ENCODE measurements at places on chromosomes 4 and X.

DNA sequence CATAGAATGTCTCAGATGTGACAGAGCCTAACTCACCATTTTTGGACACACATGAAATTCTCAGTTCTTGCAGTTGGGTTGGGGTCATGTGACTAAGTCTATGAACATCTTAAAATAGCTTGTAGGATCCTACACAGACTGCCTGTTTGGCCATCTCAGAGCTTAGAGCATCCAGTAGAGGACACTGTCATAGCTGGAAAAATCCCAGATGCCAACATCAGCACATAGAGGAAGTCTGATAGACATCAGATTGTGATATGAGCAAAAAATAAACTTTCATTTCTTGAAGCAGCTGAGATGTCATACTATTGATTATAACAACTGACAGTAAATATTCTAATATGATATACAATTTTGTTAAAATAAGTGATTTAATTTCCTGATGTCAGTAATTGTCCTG, 207.1 kb downstream of the TRAM1L1 start:
- DNase-seq = no peak

DNA sequence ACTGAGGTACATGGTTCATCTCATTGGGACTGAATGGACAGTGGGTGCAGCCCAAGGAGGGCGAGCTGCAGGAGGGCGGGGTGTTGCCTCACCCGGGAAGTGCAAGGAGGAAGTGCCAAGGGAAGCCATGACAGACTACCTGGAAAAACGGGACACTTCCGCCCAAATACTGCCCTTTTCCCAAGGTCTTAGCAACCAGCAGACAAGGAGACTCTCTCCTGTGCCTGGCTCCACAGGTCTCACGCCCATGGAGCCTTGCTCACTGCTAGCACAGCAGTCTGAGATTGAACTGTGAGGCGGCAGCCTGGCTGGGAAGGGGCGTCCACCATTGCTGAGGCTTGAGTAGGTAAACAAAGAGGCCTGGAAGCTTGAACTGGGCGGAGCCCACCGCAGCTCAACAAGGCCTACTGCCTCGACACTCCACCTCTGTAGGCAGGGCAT, 14.7 kb upstream of the USP53 start:
- DNase-seq = no peak

- no peak for DNase-seq
Measured at GRCh38 chrX:152988536-152989291, 5.2 kb downstream of the PNMA5 start.

- DNase-seq = no peak
Measured at GRCh38 chrX:30688641-30689040, 35.4 kb downstream of the GK start.

- DNase-seq = no peak
Measured at GRCh38 chrX:133913658-133914388, 71.6 kb downstream of the GPC3 start.

GRCh38 chr4:174554231-174554728, 32.0 kb upstream of the HPGD start:
- no peak for DNase-seq

- DNase-seq = no peak
Measured at GRCh38 chrX:131614241-131614640, 70.4 kb downstream of the OR13H1 start.

DNA sequence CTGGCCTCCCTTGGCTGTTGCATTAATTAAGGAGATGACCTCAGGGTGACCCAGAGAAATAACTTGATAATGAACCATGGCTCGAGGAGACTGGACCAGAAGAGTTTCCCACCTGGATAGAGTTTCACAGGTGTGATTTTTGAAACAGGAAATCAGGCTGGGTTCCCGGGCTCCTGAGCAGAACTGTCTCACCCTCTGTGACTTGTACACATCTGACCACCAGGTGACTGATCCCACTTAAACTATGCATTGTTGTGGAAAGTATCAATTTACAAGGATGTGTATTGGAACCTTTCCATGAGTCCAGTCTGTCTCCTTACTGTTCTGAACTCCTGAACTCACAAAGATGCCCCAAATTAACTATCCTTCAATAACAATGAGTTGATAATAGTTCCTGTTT, 220.3 kb downstream of the PTTG2 start:
- DNase-seq = no peak

DNA sequence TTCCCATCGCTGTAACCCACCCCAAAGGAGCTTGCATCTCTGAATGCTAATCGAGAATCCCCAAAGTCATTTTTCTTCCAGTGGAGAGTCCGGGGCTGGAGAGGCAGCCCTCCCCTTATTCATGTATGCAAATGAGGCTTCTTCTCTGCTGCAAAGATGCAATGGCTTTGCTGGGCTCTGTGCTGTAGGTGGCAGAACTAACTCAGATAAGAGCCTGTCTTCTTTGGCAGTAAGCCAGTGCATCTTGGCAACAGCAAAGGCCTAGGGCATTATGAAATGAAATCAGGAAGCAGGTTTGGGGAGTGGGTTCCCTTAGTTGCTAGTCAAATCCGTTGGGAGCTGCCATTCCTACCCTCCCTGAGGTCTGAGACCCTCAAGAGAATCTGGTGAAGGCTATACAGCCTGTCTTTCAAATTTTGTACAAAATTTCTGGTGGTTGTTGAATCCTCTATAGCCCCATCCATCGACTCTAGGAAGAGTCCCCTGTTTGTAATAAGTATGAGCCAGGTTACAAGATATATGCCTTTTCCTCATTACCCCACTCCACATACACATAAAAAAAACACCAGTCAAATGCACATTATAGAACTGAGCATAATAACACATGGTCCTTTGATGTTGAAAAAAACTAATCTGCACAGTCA, 290.6 kb upstream of the TAPT1 start:
- no peak for DNase-seq

GRCh38 chr4:76689145-76689817, 208.7 kb downstream of the SOWAHB start:
- peak; percentile 50 for DNase-seq

GRCh38 chr4:154741922-154742850, 1.6 kb upstream of the LRAT start:
- no peak for DNase-seq

DNA sequence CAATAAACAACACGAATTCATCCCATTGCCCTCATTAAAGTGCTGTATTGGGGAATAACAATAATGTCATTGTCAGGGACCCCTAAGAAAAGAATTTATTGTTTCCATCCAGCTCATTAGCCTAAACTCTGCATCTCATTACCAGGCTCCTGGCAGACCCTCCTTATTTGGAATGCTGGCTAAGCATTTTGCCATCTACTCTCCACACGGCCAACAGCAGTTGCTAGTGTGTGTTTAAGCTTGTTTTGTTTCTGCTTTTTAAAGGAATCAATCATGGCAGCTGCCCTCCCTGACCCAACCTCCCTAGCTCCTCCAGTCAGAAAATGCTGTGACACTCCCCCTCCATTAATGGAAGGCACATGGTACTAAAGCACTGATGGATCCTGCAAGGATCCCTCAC, 43.5 kb downstream of the GATB start:
- no peak for DNase-seq

GRCh38 chr4:3657902-3658529, 108.2 kb upstream of the ADRA2C start:
- no peak for DNase-seq

- DNase-seq = no peak
Measured at GRCh38 chrX:103524747-103525146, 5.5 kb upstream of the RAB40A start.

- no peak for DNase-seq
Measured at GRCh38 chr4:92305878-92306520, 2.2 kb downstream of the GRID2 start.

DNA sequence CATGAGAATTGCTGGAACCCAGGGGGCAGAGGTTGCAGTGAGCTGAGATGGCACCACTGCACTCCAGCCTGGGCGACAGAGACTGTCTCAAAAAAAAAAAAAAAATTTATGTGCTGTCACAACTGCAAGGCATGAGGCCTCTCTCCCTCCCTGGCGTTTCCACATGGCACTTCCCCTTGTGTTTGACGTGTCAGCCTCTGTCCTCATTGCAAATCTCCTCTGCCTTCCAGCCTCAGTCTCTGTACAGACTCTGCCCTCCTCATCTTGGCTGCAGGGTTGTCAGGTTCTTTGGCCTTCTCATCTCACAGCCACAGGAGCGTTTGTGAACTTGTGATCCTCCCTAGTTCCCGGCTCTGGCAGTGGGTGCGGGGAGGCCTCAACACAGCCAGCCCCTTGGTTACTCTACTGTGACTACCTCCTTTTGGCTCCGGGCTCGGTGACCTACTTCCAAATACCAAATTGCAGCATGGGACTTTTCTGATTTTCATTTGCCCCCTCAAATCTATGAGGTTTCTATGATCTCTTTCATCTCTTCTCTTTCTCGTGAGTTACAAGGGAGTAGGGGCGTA, 250.0 kb downstream of the CBR4 start:
- DNase-seq = no peak

GRCh38 chr4:81663368-81663767, 191.7 kb upstream of the RASGEF1B start:
- DNase-seq = no peak

DNA sequence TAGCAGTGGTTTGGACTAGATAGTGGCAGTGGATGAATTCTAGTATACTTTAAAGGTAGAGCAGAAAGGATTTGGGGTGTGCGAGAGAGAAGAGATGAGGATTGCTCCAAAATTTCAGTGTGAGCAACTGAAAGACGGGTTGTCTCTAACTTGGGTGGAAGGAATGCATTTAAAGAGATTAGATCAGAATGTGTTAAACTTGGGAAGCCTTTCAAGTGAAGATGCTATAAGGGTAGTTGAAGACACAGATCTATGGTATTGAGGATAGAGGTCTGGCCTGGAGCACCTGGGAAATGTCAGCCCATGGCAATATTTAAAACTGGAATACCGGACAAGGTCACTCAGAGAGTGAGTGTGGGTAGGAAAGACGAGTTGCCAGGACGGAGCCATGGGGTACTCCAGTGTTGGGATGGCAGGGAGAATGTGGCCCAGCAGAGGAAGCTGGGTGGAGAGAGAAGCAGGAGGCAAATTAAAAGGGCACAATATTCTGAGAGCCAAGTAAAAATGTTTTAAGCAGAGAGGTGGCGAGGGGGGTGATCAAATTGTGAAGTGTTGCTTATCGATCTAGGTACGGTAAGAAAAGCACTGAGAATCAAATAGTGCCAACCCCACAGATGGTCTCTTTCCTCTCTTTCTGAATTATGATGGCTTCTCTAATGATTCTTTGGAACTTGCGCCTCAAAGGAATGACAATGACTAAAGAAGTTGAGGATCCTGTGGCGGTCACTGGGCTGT, 50.5 kb downstream of the ENOPH1 start:
- no peak for DNase-seq

DNA sequence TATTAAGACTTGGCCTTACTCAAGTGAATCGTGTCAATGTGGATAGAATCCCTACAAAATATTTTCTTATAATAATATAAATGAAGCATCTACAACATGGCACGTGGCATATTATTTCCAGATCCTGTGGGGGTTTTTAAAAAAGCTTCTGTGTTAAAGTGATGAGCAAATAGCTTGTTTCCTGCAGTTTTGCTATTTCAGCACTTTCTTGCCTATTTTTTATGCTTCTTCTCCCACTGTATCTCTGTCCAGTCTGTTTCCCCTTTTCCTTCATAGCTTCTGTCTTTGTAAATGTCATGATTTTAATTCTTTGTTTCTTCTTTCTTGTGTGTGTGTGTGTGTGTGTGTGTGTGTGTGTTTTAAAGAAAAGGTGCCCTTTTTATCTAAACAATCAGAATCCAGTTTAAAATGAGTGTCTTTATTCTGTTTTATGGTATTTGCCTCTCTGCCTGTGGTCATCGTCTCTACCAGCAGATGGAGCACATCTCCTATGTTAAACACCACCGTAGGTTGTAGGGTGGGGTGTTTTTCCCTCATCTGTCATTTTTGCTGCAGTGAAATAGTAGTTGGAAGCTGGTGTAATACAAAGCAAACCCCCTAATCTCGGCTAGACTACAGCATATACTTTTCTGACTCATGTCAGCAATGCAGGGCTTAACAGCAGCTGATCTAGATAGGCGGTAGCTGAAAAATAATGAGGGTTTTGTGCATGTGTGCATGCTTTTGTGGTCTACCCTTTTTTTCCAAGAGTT, 33.1 kb downstream of the FTHL17 start:
- DNase-seq = peak; percentile 6

DNA sequence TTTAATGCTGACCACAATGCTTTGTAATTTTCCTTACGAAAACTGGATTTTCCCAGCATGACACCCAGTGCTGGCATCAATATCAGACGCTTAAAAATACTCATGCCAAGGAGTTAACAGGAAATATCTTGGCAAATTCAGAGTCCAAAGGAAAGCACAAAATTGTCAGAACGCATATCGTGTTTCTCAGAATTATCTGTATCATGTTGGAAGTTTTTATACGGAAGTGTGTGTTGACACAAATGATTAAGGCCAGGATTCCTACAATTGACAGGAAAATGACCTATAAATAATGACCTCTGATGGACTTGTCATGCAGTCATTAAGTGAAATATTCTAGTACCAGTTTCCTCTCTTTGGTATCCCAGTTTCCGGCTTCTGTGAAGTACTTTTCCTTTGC, 132.1 kb upstream of the TLL1 start:
- no peak for DNase-seq

DNA sequence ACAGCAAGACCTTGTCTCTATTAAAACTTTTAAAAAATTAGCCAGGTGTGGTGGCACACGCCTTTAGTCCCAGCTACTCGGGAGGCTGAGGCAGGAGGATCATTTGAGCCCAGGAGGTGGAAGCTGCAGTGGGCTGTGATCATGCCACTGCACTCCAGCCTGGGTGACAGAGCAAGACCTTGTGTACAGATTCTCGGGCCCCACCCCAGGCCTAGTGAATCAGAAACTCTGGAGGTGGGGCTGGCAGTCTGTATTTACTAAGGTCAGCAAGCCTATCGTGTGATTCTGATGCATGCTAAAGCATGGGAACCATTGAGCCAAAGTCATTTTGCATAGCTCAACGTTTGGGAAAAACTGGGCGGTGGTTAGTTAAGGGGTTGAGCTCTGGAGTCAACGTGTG, 3.5 kb downstream of the S100G start:
- DNase-seq = no peak

DNA sequence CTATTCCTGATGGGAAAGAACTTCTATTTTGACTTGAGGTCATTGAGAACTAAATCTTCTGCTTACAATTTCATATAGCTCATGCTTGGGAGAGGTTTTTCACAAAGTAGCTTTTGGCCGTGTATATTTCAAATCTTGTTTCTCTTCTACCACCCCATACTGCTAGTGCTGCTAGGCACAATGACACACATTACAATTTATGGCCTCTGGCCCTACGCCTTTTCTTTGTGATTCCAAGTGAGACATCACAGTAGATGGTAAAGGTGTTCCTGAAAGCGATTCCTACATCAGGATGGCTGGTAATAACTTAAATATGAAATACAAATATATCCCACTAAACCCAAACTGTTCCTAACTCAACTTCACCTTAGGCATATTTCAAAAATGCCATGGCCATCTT, 101.1 kb downstream of the ATXN3L start:
- no peak for DNase-seq

GRCh38 chrX:57596516-57596915, 4.7 kb downstream of the ZXDB start:
- DNase-seq = no peak

Measured in ACHN (cell line).